CD4-positive, alpha-beta T cell (primary cell): ENCODE measurements at places on chromosomes 13 and 19.

GRCh38 chr13:45621950-45622349 lies 6.4 kb upstream of the ERICH6B start:
- no peak for DNase-seq

GRCh38 chr13:93953841-93954240 lies 525.6 kb downstream of the DCT start:
- no peak for DNase-seq

DNA sequence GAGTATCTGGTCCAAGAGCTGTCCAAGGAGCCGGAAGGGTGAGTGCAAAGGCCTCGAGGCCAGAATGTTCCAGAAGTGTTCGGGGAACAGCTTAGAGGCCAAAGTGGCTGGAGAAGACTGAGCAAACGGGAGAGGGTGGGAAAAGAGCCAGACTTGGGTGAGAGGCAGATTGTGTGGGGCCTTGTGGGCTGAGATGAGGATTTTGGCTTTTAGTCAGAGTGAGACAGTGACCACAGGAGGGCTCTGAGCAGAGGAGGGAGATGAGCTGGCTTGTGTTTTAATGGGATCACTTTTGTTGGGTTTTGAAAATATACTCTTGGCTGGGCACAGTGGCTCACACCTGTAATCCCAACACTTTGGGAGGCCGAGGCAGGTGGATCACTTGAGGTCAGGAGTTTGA lies 5.6 kb downstream of the NANOS2 start:
- DNase-seq, result no peak

DNA sequence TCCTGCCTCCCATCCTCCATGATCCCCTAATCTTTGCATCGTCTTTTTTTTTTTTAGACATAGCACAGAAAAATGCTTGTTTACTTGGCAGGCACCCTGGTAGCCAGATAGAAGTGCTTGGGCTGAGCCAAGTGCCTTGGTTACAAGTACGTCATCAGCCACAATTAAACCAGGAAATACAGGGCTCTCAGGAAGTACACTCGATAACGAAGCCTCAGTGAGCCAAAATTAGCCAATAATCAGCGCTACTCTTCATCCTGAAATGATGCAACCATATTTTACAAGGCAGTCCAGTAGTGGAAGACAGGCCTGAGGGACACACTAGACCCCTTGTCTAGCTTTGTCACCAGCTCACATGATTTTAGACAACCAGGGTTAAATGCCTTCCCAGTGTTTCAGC lies 194.0 kb upstream of the NBEA start:
- DNase-seq, result no peak

DNA sequence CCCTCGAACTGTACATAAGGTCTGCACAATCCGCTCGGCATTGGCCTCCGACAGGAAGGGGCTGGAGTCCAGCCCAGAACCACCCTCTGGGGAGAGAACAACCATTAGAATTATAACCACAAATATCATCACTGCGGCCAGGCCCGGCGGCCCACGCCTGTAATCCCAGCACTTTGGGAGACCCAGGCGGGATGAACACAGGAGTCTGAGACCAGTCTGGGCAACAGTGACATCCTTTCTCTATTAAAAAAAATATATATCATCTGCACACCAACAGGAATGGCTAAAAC lies 11.4 kb downstream of the COQ8B start:
- no peak for DNase-seq

GRCh38 chr19:56105090-56105701 lies 15.9 kb downstream of the ZNF787 start:
- peak; percentile 33 for DNase-seq

DNA sequence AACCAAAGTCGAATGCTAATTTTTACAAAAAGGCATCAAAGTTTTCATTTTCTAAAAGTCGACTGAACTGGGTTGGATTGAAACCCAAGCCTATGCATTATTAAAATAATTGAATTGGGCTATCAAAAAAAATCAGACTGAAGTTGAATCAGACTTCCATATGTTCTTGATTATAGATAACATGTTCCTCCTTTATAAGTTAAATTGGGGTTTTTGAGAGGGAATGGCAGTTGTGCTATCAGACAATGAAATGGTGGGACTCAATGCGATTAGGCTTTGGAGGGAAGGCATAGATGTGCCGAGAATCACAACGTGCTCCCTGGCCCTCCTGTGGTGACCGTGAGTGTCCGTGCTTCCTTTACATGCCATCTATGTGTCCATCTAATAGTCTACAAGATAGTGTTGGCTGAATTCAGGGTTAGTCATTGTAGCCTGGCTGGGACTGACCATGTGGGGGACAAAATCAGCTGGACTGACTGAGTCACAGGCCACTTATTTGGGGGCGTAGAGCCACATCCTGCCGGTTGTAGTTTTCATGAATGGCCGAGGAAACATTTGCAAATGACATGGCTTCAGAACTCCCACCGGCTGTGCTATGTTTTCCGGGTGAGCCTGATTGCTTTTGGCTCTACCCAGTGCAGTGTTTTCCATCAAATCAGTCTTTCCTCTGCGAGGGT lies 37.1 kb upstream of the OLFM4 start:
- DNase-seq, result no peak

DNA sequence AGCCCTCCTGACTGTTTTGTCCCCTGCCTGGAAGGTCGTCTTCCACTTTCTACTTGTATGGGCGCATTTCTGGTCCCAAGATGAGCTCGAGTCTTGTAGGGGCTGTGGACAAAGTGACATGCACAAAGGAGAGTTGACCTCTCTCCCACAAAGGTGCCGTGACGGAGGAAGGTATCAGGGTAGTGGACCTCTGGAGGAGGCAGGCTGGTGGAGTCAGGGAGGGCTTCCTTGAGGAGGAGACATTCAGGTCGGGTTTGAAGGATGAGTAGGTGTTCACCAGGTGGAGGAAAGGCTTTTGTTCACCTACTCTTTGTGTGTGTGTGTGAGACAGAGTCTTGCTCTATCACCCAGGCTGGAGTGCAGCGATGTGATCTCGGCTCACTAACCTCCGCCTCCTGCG lies 1.7 kb downstream of the CYTH2 start:
- DNase-seq, result no peak

- no peak for DNase-seq
Measured at GRCh38 chr13:42847891-42848663, 66.7 kb downstream of the FAM216B start.

DNA sequence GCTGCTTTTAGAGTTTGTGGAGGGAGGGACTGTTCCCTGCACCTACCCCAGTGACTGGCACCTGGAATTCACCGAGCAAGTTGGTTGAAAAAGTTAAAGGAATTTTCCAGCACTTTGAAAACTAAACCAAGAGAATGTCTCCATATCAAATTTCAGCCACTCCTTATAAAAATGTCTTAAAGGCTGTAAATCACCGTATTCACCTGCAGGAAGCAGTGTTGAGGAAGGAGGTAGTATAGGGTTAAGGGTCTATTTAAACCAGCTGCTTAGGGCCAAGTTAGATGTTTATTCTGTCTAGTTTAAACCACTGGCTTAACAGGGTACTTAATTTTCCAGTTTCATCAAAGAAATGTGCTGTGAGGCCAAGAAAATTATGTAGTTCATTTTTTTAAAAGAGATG lies 3.8 kb upstream of the RAB20 start:
- DNase-seq, result no peak

DNA sequence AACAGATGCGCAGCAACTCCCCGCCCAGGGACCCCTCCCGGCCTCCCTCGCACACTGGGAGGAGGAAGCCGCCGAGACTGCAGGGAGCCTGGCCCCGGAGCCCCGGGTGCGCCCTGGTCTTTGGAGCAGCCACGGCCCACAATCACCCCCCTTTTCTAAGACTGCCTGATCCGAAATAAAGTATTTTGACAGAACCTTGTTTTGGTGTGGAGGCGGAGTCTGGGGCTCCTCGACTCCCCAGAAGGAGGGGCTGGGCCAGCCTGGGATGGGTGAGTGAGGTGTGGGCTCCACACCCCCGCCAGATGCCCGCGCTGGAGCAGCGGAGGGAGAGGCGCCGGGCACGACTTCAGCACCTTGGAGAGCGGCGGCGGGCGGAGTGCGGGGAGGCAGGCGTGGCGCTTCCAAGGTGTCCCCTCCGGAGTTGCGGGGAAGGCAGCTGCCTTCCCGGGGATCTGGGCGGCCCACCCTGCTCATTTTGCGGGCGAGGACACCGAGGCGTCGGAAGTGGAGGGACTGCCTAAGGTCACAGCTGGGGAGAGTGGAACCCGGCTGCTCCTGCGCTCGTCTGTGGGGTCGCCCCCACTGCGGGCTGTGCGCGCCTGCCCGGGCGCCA lies 9.4 kb downstream of the SIRT6 start:
- peak; percentile 55 for DNase-seq

GRCh38 chr13:78020861-78021260 lies 102.2 kb upstream of the EDNRB start:
- no peak for DNase-seq

DNA sequence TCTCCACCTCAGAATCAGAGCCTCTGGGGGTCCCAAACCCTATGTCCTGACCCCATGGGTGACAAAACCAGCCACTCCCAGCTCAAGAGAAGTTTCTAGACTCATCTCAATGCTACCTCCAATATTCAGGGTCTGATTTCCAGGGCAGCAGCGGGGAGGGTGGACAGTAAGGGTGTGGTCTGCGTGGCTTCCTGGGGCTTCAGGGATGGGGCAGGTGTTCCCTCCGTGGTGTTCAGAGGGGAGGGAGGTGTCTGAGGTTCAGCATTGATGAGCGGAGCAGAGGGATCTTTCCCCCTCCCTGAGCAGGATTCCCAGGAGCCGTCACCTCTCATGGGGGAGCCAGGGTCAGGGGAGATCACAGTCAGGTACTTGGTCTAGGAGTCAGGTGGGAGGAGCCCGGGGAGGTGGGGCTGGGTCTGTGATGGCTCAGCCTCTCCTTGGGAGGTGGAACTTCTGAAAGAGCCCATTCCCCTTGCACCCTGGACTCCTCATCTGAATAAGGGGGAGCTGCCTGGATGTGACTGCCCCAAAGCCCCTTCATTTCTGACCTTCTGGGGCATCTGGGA lies 2.9 kb downstream of the LILRA2 start:
- DNase-seq, result no peak

- no peak for DNase-seq
Measured at GRCh38 chr13:110453797-110454196, 107.7 kb downstream of the RAB20 start.

DNA sequence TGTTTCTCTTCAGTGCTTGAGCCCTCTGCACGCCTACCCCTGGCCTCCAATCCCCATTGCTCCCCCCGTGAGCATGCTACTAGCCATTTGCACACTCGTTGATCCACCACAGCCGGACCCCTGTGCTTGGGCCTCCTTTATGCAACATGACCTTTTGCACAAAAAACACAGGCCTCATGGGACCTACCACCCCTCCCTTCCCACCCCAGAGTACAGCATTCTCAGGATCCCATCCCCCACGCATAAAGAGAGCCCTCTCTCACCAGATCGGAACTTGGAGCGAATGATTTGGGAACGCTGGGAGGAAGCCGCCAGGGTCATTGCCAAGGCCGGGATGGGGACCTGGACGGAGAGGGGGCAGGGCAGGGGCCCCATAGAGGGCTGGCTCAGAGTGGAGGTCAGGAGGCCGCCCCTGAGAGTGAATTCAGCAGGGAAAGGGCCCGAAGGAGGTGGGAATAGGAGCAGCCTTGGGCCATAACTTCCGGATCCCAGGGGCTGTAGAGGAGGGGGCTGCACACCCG lies 754 bp downstream of the MAMSTR start:
- no peak for DNase-seq

DNA sequence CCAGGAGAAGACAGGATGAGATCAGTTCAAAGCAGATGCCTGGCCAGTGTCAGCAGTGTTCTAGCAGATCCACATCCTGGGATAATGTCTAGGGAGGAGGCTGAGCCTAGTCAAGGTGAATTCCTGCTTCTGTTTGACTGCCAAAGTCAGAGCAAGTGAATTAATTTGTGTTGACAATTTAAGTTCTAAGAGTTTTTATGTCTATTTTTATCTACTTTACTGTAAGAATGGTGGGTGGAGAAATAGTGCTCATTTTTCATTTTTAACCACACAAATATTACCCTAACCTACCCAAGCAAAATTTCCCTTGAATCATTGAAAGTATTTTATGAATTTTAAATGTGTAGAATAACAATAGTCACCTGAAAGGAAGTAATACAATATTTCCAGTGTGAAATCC lies 207.6 kb upstream of the SLC10A2 start:
- DNase-seq, result no peak

DNA sequence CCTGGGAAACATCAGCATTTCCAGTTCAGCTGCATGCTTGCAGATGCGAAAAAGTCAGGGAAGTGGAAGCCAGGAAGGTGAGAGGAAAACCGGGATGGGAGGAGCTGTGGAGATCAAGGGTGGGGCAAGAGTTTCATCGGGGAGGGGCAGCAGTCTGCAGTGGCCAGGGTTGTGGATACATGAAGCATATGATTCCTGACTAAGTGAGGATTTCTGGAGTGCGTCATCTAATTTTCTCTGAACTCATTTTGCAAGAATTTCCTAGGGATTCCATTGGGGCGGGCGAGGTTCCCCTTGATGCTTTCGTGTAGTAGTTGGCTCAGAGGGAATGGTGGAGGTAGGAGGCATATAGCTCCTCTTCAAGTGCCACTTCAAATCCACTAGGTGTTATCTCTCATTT lies 344.1 kb upstream of the TMTC4 start:
- DNase-seq, result no peak

DNA sequence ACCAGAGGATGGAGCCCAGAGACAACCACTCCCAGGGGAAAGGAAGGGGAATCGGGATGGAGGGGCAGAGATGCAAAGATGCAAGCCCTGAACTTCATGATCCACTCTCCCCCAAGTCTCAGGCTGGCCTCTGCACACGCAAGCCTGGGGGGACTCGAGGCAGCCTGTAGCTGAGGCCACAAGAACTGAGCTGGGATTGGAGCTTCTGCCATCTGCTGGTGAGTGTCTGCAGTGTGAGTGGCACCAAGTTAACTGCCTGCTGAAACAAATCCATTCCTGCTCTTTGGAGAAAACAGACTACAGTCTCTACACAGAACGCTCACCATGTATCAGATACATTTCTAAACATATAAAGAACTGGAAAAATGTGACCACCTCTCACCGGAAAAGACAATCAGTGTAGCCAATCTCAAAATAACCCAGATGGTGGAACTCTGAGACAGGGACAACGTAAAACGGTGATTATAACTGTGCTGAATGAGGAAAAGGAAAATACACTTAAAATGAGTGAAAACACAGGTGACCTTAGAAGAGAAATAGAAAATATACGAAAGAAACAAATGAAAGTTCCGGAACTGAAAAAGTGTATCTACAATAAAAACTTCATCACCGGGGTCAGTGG lies 62.1 kb downstream of the KLF2 start:
- DNase-seq, result peak; percentile 59

- DNase-seq, result no peak
Measured at GRCh38 chr13:101611491-101612475, 159.3 kb downstream of the ITGBL1 start.

DNA sequence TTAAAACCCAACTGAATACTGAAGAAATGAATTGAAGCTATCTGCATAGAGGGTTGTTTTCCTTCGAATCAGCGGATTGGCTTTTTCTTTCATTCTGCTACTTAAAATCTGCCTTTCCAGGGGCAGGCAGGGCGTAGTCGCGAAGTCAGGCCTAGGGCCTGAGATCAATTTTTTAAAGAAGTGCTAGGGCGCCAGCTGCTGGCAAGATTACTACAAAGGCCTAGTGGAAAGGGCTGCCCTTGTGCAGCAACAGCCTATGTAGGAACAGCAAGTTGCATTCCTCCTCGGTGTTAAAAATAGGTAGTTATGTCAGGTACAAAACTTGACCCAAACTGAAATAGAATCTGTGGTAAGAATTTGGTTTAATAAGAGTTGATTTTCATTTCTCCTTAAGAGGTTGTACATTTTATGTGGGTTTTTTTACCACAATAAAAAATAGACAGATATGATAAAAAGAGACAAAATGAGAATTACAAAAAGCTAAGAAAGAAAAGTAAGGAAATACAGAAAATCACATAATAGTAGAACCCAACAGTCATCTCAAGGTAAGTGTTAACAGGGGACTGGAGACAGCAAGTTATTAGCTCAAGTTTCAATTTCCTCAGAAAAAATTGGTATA lies 9.5 kb upstream of the URAD start:
- no peak for DNase-seq
